Naive thymus-derived CD4-positive, alpha-beta T cell (primary cell): ENCODE measurements at places on chromosomes 1 and 21. TPM values are rescaled to one million over a fixed set of nuclear protein-coding genes. Genes with fewer than 3 reads are reported as not detected.

- H3K4me3 ChIP-seq: no peak overlapping the region
- H3K27me3 ChIP-seq: no peaks in the 10 kb centered on the region
- H3K4me1 ChIP-seq: no peaks in the 10 kb centered on the region
- no peak for DNase-seq
- no peaks in the 10 kb centered on the region for H3K36me3 ChIP-seq
- H3K27ac ChIP-seq: no peak overlapping the region
These were observed 29.7 kb upstream of the ZBTB18 start for GRCh38 chr1:244021427-244021826.

GRCh38 chr1:91894036-91894761 lies 8.2 kb upstream of the TGFBR3 start:
- H3K36me3 ChIP-seq: no peaks in the 10 kb centered on the region
- H3K27ac ChIP-seq: no peak overlapping the region
- no peak overlapping the region for H3K4me3 ChIP-seq
- no peak for DNase-seq
- no peaks in the 10 kb centered on the region for H3K4me1 ChIP-seq
- no peaks in the 10 kb centered on the region for H3K27me3 ChIP-seq

ADGRL4 gene
- total RNA-seq: not detected

- H3K27me3 ChIP-seq: peaks cover 2% of the 10 kb centered on the region
- no peak overlapping the region for H3K27ac ChIP-seq
- no peak for DNase-seq
- H3K36me3 ChIP-seq: no peaks in the 10 kb centered on the region
- no peaks in the 10 kb centered on the region for H3K4me1 ChIP-seq
These were observed 8.5 kb upstream of the DMBX1 start for GRCh38 chr1:46480959-46481646.
